Renal cortex interstitium (tissue), 15 donors: ENCODE measurements at places on chromosomes 7 and 10. TPM values are rescaled to one million over a fixed set of nuclear protein-coding genes. Genes with fewer than 3 reads are reported as not detected.

KIN gene
- 21.1 TPM for polyA plus RNA-seq

DNA sequence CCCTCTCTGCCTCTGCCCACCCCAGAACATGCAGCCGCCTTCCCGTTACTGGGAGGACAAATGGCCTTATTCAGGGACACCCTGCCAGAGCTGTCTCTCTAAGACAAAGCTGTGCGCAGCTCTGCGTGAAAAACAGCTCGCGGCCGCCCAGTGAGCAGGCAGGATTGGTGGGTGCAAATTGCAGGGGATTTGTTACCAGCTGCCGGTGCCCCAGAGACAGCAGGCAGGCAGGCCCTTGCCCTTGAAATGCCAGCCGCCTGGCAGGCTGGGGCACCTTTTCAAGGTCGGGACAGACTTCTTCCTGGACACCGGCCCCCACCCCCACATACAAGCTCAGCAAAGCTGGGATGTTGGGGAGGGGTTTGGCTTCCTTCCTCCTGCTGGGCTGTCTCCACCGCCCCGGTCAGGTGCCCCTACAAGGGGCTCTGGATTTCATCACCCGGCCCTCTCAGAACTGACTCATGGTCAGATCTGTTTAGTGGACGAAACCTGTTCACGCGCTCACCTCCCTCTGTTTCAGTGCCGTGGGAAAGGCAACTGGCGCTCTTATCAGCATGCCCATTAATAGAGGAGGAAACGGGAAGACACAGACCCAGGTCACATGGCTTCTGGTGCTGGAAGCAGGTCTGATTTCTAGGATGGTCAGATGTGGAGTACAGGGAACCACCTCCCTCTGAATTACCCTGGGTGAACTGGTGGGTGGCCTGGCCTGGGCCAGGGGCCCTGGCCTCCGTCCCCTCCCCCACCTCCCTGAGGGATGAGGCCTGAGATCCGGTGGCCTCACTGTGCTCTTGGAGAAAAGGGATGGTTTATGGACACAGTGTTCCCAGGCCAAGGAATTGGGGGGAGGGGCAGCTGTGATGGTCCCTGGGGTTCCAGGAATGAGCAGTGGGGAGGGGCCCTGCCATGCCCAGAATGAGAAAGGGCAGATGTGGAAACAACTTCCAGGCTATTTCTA, 123.9 kb upstream of the PPIF start:
- DNase-seq: no peak

ADAM22 gene
- 13.6 TPM for polyA plus RNA-seq

DNA sequence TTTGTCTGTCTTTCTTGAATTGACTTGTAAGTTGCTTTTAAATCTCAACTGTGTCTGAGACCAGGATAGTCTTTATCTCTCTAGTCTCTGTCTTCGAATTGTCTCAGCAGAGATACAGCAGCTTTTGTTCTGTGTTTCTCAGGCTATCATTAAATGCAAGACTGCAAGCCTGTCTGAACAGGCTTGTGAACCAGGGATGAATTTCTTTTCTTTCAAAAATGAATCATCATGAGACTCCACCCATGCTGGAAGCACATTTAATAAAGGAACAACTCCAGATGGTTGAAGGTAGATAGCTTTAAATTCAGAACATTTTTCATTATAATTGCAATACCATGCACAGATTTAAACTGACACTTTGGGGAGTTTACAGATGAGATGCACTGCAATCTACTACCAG, 155.9 kb downstream of the SEC23IP start:
- no peak for DNase-seq

CYP2C9 gene
- 5.4 TPM for polyA plus RNA-seq

DNA sequence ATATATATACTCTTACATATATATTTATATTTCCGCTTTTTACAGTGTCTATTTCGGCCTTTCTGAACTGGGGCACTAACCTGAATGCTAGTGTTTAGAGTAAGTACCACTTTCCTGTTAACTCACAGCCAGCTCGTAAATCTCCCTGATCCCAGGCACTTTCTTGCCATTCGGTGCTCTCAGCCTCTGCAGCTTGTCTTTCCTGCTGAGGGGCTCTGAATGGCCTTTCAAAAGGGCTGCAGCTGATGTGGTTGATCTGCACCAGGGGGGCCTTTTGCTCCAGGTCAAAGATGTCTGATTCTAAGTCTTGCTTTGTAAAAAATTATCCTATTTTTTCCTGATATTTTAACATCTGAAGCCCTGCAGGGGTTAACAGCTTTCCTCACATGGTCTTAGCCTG, 25.5 kb upstream of the HPS1 start:
- no peak for DNase-seq

DNA sequence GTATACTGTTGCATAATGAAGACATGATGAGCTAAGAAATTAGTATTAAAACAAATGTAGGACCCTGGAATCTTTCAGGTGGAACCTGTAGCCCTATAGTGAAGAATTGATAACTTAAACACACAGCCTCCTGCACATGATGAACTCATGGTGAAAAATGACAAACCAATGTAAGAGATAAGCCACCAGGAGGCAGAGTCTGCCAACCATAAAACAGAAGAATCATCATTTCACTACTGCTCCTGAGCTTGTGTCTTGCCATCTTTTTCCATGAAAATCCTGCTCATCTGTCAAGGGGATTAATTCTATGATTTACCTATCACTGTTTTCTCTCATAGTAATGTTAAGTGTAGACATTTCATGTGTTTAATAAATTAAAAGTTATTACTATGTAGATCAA, 363.9 kb downstream of the MALRD1 start:
- no peak for DNase-seq

DEPP1 gene
- 7.1 TPM for polyA plus RNA-seq

DNA sequence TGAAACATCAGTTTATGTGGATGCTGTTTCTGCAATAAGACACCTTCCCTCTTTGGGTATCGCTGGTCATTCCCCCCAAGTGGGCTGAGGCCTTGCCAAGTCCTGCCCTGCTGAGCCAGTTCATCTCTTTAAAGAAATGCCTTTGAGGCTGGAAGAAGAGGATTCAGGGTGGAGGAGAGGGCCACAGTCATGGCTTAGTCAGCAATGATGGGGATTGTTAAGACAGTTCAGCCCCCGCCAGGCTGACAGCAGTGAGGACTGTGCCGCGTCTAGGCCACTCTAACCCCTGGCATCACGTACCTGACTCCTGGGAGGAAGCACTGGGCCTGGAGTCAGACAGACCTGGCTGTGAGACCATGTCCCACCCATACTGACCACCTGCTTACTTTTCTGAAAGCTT, 48.3 kb downstream of the PNLIPRP2 start:
- DNase-seq: no peak

NEUROG3 gene
- polyA plus RNA-seq: not detected
